HL-60 (cell line): ENCODE measurements at places on chromosomes 2 and 18.
A peak's percentile ranks its signal among the peaks of the same experiment; 100 is the strongest.

GRCh38 chr2:134393075-134393461 lies 139.2 kb downstream of the MGAT5 start:
- no peak for DNase-seq

DNA sequence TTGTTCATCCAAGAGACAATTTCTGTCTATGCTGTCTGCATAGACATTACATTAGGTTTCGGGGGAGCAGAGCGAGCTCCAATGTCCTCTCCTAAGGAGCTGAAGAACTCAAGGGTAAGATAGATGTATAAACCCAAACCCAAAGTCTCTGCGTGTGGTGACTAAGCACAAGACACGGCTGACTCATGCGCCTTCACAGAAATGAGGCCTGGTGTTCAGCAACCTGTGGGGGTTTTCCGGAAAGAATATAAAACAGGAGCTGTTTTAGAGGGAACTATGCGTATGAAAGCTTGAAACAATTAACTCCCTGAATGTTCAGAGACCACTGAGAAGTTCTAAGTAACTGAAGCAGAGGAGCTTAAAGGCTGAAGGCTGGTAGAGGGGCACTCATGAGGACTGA lies 154.7 kb downstream of the SOX11 start:
- DNase-seq: no peak

DNA sequence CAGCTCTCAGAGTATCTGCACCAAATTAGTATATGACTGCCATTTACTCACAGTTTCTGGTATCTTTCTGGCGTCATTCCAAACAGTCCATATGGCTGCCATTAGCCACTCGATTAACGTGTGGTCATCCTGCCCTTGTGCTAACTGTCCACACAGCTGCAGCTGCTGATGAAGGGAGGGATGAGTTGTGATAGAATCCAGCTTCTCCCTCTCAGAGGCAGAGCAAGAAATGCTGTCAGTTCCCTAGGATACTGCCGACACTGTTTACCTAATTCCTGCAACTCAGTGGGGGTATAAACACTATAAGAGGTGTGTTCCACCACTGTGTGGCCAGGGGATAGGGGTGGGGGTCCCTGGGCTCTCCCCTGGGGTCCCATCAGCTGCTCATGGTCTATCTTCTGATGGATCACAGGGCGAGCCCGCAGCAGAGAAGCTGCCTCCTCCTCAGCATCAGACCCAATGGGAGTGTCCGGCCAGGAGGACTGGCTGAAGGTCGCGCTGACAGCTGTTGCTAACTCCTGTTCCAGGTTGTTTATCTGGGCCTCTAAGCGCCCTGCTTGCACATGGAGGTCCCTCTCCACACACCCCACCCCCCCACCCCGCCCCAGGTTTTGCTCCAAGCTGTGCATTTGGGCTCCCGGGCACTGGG lies 17.3 kb upstream of the KLHL23 start:
- no peak for DNase-seq

DNA sequence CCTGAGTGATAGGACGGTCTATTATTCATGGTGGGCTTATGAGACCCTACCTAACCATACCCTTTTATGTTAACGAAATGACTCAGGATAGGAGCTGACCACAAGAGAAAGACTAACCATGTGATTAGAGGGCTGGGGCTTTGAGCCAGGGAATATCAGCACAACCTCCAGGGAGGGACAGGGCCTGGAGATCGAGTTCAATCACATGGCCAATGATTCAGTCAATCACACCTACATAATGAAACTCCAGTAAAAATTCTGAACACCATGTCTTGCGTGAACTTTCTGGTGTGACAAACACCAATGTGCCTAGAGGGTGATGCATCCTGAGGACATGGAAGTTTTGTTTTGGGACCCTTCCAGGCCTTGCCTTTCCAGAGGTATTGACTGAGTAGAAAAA lies 2.2 kb upstream of the TEX51 start:
- DNase-seq: no peak

- no peak for DNase-seq
Observed at GRCh38 chr2:220855296-220855695, 716.8 kb downstream of the EPHA4 start.

DNA sequence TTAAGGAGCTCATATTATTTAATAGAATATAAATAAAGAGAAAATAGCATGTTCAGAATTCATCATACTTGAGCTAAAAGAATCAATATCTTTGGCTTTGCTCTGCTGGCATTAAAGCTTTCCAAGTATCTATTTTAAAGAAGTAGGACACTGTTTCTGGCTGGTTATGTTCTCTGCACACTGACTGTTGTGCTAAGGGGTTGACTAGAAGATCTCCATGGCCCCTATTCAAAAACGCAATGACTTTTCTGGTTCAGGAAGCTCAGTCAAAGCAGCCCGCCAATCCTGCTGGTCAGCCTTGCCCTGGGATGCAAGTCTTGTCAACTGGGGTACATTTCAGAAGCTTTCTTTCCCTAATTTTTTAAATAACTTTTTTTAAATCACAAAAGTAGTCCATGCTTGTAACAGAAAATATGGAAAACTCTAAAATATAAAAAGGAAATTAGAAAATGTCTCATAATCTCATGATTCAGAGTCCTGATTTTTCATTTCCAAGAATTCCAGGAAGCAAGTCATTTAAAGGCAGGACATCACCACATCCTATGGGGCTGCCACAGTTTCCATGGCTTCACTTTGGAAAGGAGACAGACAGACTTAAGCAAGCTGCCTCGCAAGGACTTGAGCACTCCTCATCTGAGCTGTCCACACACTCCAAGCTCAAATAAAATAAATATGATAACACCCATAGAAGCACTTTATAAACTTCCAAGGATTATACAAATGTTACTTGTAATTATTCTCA lies 195.1 kb downstream of the TXNL1 start:
- DNase-seq: peak; percentile 18

- no peak for DNase-seq
Observed at GRCh38 chr2:221731432-221732145, 159.5 kb upstream of the EPHA4 start.

GRCh38 chr2:205845446-205845845 lies 163.1 kb downstream of the NRP2 start:
- DNase-seq: no peak

GRCh38 chr2:80303006-80303908 lies 1.3 kb downstream of the LRRTM1 start:
- no peak for DNase-seq

GRCh38 chr18:35457140-35457704 lies 40.5 kb downstream of the INO80C start:
- DNase-seq: no peak

GRCh38 chr18:9914584-9915290 lies 921 bp downstream of the VAPA start:
- DNase-seq: peak; percentile 67

- no peak for DNase-seq
Observed at GRCh38 chr2:220489121-220489520, 861.7 kb downstream of the SLC4A3 start.

DNA sequence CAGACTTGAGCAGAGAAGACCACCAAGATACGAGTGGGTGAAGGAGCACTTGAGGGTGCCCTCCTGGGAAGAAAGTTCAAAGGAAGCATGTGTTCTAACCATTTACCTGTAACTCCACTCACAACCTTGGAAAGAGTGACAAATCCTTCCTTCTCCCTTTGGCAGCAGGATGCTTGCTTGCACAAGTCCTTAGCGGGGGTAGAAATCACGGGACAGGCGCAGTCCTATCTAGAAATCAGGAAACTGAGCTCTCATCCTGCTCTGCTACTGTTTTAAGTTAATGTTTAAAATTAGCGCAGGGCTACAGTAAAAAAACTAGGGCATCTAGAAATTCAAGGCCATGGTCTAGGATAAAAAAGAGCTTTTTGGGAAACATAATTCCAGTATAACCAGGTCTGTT lies 100.9 kb upstream of the PTPRM start:
- DNase-seq: no peak

GRCh38 chr2:25109822-25110221 lies 58.6 kb downstream of the POMC start:
- no peak for DNase-seq

DNA sequence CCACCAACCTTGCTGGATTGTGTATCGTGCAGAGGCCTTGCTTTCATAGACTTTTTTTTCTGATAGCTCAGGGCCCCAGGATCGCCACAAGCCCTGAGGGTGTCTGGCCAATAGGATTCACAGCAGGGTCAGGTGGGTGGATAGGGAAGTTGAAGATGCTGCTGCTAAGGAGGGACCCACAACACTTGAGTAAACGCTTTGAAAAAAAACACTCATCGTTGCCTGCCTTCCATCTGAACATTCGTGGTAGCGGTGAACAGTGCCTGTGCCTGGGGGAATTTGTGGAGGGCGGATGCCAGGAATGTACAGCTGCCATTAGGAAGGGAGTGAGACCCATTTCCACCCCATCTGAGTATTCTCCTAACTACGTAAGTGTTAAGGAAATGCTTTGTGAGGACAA lies 104.6 kb upstream of the TPO start:
- DNase-seq: no peak

- DNase-seq: no peak
Observed at GRCh38 chr2:177585234-177585863, 192.8 kb downstream of the AGPS start.

- no peak for DNase-seq
Observed at GRCh38 chr2:235810252-235810651, 316.4 kb downstream of the AGAP1 start.

GRCh38 chr2:100352521-100352920 lies 30.2 kb upstream of the LONRF2 start:
- DNase-seq: no peak

- no peak for DNase-seq
Observed at GRCh38 chr18:8562919-8563318, 46.3 kb upstream of the RAB12 start.

- no peak for DNase-seq
Observed at GRCh38 chr2:62343636-62344337, 147.9 kb downstream of the B3GNT2 start.

- no peak for DNase-seq
Observed at GRCh38 chr2:27009716-27010115, 23.0 kb upstream of the TMEM214 start.

- DNase-seq: no peak
Observed at GRCh38 chr2:73281244-73281643, 3.0 kb downstream of the FBXO41 start.

- no peak for DNase-seq
Observed at GRCh38 chr2:230140667-230141066, 71.9 kb upstream of the SLC16A14 start.

- DNase-seq: no peak
Observed at GRCh38 chr2:7665880-7666279, 748.7 kb downstream of the RNF144A start.

DNA sequence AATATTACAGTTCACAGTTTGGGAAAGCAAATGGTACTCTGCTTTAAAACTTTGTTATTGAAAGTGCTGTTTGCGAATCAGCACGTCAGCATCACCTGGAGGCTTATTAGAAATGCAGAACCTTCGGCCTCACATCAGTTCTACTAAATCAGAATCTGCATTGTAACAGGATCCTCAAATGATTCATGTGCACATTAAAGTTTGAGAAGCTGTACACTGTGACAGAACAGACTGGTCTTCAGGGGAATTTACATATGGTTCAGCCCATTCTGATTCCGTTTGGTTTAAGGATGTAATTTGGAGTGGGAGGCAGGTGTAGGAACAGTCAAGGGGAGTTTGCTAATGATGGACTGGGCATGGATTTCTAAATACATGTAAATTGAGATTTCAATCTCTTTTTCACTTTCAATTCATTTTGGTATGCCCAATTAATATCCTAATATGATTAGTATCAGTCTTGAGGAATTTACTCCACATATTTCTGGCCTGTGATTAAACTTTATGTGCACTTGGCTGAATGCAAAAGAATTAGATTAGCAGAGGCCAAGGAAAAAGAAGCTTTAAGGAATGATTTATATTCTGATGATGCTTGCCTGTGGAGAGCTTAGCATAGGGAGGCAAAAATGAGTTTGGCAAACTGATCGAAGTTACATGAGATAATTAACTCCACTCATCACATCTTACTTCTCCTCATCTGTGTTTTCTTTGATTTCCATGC lies 248.8 kb downstream of the XIRP2 start:
- no peak for DNase-seq

DNA sequence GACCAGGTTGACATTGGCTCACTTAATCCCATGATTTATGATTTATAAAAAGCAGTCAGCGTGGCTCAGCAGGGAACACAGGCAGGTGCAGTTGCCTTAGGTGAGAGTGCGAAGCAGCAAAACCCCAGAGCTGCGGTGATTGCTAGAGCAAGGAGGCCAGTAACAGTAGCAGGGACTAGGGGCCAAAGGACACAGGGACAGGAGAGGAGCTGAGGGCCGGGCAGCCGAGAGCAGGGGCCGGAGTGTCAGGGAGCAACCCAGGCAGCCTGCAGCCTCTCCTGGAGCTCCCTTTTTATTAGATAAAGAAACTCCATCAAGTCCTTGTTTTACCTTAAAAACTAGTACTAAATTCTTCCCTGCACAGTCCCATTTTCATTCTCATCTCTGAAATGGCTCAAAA lies 4.3 kb downstream of the MC2R start:
- no peak for DNase-seq

GRCh38 chr2:206084870-206085741 lies 868 bp downstream of the INO80D start:
- peak; percentile 29 for DNase-seq
